ENCODE measurements at places on chromosomes 3 and 15. TPM values are rescaled to one million over a fixed set of nuclear protein-coding genes. Genes with fewer than 3 reads are reported as not detected.

Gene ITPKA
- total RNA-seq: under 0.01 TPM

Gene NTRK3
- under 0.01 TPM for total RNA-seq

Gene OSBPL10
- 138 TPM for total RNA-seq

Gene GPR160
- not detected for total RNA-seq

Gene TRIM42
- not detected for total RNA-seq

Gene ARHGEF26
- total RNA-seq: 23.9 TPM

Gene ZDHHC23
- total RNA-seq: 3.5 TPM

Gene PAQR5
- 0.22 TPM for total RNA-seq

Gene FBXL22
- 0.39 TPM for total RNA-seq

Gene ERC2
- total RNA-seq: 0.98 TPM

Gene FBLN2
- 34.8 TPM for total RNA-seq

Gene CKMT1B
- total RNA-seq: 0.54 TPM

Gene LXN
- 14.1 TPM for total RNA-seq

Gene SLC30A4
- 10.5 TPM for total RNA-seq

Gene MST1R
- 0.79 TPM for total RNA-seq

Gene CYP8B1
- total RNA-seq: not detected

Gene RBP2
- total RNA-seq: not detected
